ENCODE measurements at places on chromosomes 6 and 20.

- no peak for DNase-seq
Measured at GRCh38 chr20:48681873-48682426, 145.8 kb downstream of the PREX1 start.

- DNase-seq, result no peak
Measured at GRCh38 chr6:72824833-72825232, 203.0 kb downstream of the KCNQ5 start.

DNA sequence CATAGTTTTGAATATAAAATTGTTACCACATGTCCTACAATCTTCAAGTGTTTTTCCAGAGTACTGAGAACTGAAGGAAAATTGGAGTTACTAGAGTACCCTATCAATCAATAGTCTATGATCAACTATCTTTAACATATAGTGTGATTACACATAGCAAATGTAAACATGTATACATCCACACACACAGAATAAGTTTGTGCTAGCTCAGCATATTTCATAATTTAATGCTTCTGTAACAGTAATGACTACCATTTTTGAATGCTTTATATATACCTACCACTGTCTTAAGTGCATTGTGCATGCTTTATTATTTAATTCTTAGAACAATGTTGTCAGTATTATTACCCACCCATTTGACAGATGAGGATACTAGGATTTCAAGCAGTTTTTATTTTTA is 523.9 kb downstream of the HAO1 start:
- DNase-seq, result no peak

DNA sequence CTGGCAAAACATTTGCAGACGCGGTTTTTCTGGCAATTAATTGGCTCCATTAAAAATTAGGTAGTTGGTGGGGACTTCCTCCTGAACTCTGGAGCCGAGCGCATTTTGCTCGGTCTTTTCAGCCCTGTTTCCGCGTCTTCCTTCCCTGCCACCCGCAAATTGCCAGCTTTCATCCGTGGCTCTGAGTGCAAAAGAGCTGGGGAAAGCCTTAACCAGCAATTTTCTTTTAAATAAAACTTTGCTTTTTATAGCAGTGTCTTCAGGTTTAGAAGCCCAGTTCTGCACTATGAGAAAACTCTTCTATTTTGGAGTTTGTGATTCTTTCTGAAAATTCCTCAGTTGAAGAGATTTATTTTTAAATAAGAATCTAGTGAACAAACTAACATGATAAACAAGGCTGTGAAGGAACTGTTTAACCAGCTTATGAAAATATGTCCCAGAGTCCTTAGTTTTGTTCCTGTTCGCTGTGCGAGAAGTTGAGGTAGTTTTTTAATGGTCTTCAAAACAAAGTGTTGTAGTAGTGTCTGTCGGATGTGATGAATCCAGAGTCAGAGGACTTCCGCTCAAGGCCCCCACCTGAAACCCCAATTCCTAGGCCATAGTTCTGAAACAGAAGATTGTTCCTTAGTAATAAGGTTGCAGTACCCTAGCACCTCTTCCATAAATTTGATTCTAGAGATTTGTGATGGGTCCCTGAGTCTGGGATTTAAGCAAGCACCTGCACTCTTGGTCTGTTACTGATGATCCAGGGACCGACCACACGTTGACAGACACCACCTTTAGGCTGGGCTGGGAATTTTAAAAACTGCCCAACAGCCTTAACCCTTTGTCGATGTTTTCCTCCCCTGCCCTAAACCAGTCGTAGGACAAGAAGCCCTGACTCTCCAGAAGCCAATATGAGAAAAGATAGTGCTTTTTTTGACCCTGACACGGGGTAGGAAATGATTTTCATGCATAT is 950 bp downstream of the KCTD20 start:
- DNase-seq, result peak; percentile 40

- DNase-seq, result no peak
Measured at GRCh38 chr6:81843302-81843701, 90.8 kb upstream of the TENT5A start.

DNA sequence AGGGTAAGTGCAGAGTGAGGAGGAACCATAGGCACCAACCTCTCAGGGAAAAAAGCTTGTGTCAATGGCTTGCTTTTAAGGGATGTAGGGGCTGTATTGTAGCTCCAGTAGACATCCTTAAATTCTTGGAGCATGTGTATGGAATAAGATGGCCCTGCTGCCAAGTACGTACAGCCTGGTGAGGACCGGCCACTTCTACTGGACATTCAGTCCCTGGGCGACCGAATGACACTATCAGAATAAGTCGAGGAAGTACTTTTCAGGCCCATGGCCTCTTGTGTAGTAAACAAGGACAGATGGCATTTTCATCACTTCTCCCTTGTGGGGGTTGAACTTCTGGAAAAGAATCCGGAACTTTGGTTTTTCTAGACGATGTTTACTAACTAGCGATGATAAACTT is 32.8 kb downstream of the GFRA4 start:
- no peak for DNase-seq

GRCh38 chr6:75431379-75431778 is 62.2 kb downstream of the FILIP1 start:
- no peak for DNase-seq

DNA sequence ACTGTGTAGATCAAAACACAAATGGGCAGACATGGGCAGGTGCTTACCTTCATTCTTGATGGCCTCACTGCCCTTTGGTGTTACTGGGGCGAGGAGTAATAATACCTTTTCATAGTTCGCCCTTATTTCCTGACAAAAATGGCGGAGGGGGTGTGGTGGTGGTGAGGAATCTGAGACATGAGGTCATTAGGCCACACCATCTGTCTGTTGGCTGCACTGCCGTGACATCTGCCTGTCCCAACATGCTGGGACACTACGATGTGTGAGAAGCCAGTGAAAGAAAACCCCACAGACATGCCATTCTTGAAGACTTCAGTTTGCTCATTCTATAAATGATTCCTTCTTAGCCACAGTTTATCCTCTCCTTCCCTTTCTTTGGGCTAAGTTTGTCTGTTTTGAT is 13.4 kb upstream of the MAPRE1 start:
- DNase-seq, result no peak

DNA sequence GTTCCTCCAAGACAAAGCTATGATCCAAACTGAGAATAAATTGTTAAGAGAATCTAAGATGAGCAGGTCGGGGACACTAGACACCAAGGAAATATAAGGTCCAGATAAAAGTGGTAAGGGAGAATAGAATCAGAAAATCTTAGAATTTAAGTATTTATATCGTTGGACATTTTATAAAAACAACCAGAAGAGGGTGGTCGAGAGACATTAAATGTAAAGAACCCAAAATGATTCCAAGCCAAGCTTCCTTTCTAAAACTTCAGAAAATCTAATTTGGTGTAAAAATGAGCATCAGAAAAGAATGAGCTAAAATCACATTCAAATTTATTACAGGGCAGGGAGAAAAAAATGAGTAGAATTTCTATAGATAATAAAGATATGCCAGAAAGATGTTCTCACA is 97.8 kb upstream of the OGFRL1 start:
- DNase-seq, result peak; percentile 52

All from hematopoietic multipotent progenitor cell treated with erythropoietin and hydrocortisone succinate and interleukin-3 and kit ligand, for 8 days (in vitro differentiated cells).